ENCODE measurements at places on chromosomes 2 and 18.

DNA sequence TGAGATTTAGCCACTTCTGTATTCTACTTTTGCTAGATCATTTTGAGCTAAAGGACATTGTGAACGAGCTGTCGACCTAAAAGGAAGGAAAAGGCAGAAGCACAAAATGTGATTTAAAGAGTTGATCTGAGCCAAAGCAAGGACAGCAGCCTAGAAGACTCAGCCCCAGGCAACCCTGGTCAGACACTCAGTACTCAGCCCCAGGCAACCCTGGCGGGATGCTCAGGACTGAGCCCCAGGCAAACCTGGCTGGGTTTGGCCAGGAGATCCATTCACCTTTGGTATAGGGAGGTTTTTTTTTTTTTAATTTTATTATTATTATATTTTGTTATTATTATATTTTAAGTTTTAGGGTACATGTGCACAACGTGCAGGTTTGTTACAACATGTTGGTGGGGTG is 34.3 kb upstream of the PXDN start:
- no peak for DNase-seq

DNA sequence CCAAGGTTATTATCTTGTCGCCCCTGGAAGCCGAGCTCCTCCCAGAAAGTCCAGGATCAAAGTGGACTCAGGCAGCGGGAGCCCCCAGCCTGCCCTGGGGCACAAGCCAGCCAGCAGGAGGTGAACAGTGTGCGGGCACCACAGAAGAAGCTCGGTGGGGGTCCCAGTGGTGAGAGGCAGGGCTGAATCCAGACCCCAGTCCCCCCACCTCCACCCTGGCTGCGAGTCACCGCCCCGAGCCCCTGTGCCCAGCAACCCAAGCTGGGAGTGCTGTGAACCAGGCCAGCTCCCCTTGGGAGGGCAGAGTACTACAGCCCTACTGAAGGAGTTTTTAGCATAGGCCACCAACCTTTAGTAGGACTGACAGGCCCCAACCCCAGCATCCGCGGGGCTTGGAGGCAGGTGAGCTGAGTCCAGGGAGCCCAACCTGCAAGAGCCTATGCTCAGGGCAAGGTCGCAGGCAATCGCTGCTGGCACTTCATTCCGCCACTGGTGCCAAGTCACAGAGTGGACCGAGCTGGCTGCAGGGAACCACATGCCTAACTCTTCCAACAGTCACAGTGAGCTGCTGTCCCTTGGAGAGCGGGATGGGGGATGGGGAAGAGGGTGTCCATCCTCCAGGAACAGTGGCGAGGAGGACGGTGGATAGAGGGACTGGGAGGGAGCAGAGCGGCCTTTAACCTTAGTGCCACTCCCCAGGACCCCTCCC is 3.0 kb downstream of the PIEZO2 start:
- DNase-seq: no peak

DNA sequence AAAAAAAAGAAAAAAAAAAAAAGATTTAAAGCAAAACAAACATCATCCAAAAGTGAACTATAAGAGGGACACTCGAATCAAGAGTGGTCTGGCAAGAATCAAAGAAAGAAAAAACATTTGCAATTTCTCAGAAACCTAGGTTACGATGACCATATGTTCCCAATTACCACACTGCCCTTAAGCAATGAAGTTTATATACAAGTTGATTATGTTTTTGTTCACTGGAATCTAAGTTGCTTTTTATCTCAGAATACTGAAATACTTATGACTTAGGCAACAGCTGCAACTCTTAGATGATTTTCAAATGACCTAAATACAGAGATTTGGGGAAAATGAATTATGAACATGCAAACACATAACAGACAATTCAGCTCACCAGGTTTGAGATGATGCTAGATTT is 597.1 kb upstream of the CHAC2 start:
- no peak for DNase-seq

- no peak for DNase-seq
Measured at GRCh38 chr2:109481196-109481555, 132.6 kb downstream of the SEPTIN10 start.

DNA sequence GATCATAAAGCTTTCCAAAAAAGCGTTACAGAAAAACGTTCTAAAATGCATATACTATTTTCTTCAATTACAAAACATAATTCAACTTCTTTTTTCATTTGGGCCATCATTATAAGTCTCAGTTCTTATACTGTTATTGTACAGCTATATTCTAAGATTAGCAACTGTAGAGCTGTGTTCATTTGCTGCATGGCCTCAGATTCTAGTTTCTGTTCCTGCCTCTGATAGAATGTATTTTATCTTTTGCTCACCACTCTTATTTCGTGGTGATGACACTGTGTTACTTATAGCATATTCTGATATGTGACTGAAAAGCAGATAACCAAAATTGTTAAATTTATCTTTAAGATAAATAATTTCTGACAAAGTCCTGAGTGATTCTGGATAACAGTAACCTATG is 67.2 kb downstream of the PTRHD1 start:
- DNase-seq: no peak

DNA sequence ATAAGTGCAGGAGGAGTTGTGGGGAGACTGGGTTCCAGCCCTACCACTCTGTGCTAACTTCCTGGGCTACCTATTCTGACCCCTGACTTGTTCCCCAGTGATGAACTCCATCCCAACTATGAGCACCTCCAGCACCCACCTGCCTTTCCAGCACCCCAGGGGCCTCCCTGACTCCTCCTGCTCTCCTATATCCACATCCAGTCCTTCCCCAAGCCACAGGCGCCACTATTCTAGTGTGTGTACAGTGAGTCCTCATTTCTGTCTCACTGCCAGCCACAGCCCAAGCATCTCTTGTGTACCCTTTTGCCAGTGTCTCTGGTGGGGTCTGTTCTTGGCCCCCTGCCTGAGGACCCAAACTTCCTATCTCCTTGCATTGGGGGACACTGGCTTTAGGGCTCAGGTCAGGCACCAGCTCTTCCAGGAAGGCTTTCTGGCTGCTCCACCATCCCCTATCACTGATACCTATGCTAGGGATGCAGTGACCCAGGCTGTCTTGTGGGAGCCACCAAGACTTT is 145.2 kb downstream of the INHBB start:
- no peak for DNase-seq

DNA sequence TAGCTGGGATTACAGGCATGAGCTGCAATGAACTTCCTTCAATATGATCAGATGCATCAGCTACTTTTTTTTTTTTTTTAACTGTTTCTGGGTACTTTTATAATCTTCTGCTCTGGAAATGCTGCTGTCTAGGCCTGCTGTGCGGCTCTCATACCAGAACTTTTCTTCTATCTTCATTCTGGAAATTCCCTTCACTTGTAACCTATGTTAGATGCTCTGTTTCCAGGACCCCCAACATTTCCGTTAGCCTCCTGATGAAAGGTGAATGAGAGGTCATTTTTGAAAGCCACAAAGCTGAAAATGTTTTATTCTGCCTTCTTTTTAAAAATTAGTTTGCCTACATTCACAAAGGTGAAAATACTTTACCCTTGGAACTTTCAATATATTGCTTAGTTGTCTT is 8.6 kb downstream of the AGFG1 start:
- no peak for DNase-seq

DNA sequence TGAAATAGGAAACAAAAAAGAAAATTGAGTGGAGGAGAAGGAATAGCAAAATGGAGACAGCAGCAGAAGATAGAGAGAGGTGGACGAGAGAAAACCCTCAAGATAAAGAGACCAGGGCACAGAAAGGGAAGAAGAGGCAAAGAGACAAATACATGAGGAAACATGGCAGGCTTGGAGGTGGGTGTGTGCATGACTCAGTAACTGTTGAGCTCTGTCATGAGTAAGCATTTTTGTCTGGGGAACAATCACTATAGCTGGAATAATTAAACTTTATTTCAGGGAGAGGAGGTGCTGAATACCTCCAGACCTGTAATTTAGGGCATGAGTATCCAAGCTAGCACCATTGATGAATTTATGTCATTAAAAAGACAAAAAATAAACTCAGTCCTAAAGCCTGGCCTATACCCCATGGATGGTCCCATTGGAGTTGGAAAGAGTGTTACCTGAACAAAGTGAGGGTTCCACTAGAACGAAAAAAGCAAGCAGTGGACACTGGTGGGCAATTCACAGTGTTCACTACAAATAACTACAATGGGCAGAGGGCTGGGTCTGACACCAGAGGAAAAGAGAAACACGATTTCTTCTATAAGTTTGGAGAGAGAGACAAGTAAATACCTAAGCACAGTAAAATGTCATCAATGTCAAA is 145.5 kb downstream of the ADCYAP1 start:
- DNase-seq: no peak

- DNase-seq: no peak
Measured at GRCh38 chr2:106867196-106867953, 18.6 kb downstream of the ST6GAL2 start.

- no peak for DNase-seq
Measured at GRCh38 chr18:23229472-23229871, 94.2 kb downstream of the CABLES1 start.

GRCh38 chr2:109467701-109468100 is 146.1 kb downstream of the SEPTIN10 start:
- DNase-seq: no peak

GRCh38 chr2:231677632-231678104 is 30.7 kb upstream of the PTMA start:
- DNase-seq: peak; percentile 83

DNA sequence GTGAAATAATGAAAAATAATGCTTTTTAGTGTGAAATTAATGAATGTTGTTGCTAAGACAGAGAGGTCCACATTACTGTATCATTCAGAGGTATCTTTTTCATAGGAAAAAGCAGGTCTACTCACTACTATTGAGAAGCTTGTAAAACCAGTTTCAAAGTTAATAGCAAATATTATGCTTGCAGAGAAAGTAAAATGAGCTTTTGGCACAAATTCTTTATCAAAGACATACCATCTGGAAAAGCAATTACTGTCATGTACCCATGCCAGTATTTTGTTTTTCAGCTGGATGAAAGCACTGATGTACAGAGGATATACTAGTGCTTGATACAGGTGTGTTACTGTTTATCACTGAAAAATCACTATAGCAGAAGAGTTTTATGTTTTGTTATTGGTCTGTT is 77.5 kb downstream of the NCOA1 start:
- DNase-seq: no peak

GRCh38 chr2:111061191-111061590 is 59.5 kb upstream of the BCL2L11 start:
- no peak for DNase-seq

DNA sequence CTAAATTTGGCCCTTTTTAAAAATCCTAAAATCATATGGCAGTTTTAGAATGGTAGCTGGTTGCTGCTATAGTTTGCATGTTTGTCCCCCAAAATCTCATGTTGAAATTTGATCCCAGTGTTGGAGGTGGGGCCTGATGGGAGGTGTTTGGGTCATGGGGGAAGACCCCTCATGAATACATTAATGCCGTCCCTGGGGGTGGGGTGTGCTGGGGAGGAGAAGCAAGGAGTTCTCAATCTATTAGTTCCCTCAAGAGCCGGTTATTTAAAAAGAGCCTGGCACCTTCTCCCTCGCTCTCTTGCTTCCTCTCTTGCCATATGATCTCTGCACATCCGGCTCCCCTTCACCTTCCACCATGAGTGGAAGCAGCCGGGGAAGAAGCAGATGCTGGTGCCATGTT is 20.8 kb downstream of the GPATCH11 start:
- DNase-seq: no peak

DNA sequence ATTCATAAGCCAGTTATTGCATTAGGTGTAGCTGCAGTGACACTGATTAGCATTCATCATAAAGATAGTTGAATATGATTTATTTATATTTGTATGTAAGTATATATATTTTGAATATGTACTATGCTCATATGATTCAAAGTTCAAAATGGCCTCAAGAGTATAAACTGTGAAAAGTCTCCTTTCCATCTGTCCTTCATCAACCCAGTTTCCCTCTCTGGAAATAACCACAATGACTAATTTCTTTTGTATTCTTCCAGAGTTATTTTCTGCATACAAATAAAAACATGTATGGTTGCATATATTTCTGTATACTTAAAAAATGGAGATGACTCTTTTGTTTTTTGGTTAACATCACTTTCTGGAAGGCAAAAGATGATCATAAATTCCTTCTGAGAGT is 95.2 kb downstream of the CAMKMT start:
- no peak for DNase-seq

- no peak for DNase-seq
Measured at GRCh38 chr2:127893033-127893432, 7.3 kb upstream of the AMMECR1L start.

- no peak for DNase-seq
Measured at GRCh38 chr2:10473121-10473756, 25.1 kb upstream of the ODC1 start.

DNA sequence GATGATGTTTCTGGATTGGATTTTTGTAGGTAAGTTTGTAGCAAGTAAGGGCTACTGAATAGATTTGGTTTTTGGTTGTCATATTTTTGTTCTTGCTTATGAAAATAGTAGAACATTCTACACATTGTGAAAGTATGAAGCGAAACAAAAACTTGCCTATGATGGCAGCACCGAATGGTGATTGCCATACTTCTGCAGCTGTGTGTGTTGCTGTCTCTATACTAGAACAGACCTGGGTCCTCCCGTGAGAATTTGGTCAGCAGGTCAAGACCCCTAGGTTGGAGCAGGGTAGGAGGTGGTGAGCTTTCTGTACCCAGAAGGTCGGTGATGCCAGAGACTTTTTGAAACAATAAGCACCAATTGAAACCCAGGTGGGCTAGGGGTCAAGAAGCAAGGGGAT is 322.6 kb downstream of the PRKCE start:
- no peak for DNase-seq

DNA sequence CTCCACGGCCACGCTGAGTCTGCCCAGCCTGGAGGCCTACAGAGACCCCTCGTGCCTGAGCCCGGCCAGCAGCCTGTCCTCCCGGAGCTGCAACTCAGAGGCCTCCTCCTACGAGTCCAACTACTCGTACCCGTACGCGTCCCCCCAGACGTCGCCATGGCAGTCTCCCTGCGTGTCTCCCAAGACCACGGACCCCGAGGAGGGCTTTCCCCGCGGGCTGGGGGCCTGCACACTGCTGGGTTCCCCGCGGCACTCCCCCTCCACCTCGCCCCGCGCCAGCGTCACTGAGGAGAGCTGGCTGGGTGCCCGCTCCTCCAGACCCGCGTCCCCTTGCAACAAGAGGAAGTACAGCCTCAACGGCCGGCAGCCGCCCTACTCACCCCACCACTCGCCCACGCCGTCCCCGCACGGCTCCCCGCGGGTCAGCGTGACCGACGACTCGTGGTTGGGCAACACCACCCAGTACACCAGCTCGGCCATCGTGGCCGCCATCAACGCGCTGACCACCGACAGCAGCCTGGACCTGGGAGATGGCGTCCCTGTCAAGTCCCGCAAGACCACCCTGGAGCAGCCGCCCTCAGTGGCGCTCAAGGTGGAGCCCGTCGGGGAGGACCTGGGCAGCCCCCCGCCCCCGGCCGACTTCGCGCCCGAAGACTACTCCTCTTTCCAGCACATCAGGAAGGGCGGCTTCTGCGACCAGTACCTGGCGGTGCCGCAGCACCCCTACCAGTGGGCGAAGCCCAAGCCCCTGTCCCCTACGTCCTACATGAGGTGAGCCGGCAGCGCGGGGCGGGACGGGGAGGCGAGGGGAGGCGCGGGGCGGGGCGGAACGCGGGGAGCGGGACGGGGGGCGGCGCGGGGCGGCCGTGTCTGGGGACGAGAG is 15.2 kb downstream of the NFATC1 start:
- no peak for DNase-seq
